Stimulated activated CD8-positive, alpha-beta memory T cell treated with anti-CD3 and anti-CD28 coated beads, Interleukin-15, amount 100 ng/mL, for 1 hour (primary cell): ENCODE measurements at places on chromosomes 16 and 17.

- DNase-seq, result no peak
Measured at GRCh38 chr17:16512011-16512410, 20.0 kb upstream of the LRRC75A start.

GRCh38 chr17:76134911-76135809 is 5.9 kb downstream of the FOXJ1 start:
- DNase-seq, result no peak

GRCh38 chr17:42883802-42884558 is 16.6 kb upstream of the G6PC1 start:
- no peak for DNase-seq

DNA sequence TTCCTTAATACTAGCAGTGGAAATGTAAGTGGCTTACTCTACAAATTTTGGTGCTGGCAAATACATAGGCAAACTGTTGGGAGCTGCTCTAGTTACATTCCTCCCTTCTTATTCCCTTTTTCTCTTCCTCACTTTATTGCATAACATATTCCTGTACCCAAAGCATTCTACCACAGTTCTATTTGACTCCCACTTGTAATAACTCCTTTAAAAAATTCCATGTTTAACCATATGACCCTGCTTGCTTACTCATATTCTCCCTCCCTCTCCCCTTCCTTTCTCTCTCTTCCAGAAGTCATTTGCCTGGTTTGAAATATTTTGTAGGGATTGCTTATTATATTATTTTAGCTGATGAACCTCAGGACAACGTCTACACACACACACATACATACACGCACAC is 22.7 kb downstream of the NQO1 start:
- DNase-seq, result no peak

GRCh38 chr16:68764862-68765261 is 27.8 kb downstream of the CDH1 start:
- DNase-seq, result no peak

- DNase-seq, result no peak
Measured at GRCh38 chr16:69397821-69398521, 12.2 kb upstream of the TERF2 start.

GRCh38 chr17:29095439-29095838 is 52.5 kb downstream of the PIPOX start:
- no peak for DNase-seq
